Activated gamma-delta T cell treated with anti-CD3 and anti-CD28 coated beads, Interleukin-2, amount 50 U/mL, for 16 hours (primary cell): ENCODE measurements at places on chromosomes 5 and 9.

DNA sequence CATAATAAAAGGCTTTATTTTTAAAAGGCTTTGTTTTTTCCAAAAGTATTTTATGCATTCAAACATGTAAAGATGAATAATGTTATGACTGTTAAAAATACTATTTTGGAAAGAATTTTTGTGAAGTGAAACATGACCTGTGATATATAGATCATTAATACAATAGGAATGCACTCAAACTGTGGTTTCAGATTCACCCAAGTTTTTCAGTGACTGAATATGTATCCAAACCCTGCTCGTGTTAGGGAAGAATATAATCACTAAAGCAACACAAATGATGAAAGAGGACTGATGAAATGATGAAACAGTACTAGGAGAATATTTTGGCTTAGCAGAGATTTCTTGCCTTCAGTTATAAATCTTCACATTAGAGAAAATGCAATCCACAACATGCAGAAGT, 278.0 kb downstream of the ADAMTS6 start:
- no peak for DNase-seq

GRCh38 chr9:91727316-91727861, 222.6 kb downstream of the ROR2 start:
- DNase-seq = no peak

GRCh38 chr5:133289686-133290367, 238.0 kb downstream of the HSPA4 start:
- DNase-seq = no peak

- no peak for DNase-seq
Measured at GRCh38 chr5:105812304-105812703, 1858.4 kb downstream of the EFNA5 start.

DNA sequence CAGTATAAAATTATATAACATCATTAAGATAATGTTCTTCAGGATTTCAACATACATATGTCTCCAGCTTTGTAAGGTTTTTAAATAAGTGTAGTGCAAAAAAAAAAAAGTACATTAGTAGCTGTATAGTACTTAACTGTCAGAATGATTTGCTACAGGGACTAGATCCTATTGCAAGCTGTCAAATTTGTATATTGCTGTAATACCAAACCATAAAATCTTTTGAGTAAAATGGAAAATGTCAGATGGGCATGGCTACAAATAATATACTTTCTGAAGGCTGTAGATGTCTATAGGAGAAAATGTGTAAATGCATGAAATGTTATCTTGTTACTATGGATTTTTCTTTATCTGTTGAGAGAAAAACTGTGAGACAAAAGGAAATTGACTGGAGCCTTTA, 298.5 kb downstream of the KDM4C start:
- DNase-seq = no peak

- no peak for DNase-seq
Measured at GRCh38 chr9:103819936-103820335, 274.2 kb upstream of the SMC2 start.
